ENCODE measurements at places on chromosomes 1 and 21. TPM values are rescaled to one million over a fixed set of nuclear protein-coding genes. Genes with fewer than 3 reads are reported as not detected.

DNA sequence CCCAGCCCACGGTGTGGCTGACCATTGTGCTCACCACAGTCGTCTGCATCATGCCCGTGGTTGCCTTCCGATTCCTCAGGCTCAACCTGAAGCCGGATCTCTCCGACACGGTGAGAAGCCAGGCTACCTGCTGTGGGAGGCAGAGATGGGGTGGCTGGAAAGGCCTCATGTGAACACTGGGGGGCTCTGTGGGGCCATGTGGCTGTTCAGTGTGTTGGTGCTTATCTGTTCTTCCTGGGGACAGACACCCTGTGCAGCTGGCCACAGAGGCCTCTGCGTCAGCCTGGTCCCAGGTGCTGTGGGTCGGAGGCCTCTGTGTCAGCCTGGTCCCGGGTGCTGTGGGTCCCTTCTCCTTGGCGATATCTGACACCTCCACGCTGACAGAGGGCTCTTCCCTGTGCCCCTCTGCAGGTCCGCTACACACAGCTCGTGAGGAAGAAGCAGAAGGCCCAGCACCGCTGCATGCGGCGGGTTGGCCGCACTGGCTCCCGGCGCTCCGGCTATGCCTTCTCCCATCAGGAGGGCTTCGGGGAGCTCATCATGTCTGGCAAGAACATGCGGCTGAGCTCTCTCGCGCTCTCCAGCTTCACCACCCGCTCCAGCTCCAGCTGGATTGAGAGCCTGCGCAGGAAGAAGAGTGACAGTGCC is 23.2 kb downstream of the ATP8B2 start:
- peak; percentile 81 for DNase-seq

DNA sequence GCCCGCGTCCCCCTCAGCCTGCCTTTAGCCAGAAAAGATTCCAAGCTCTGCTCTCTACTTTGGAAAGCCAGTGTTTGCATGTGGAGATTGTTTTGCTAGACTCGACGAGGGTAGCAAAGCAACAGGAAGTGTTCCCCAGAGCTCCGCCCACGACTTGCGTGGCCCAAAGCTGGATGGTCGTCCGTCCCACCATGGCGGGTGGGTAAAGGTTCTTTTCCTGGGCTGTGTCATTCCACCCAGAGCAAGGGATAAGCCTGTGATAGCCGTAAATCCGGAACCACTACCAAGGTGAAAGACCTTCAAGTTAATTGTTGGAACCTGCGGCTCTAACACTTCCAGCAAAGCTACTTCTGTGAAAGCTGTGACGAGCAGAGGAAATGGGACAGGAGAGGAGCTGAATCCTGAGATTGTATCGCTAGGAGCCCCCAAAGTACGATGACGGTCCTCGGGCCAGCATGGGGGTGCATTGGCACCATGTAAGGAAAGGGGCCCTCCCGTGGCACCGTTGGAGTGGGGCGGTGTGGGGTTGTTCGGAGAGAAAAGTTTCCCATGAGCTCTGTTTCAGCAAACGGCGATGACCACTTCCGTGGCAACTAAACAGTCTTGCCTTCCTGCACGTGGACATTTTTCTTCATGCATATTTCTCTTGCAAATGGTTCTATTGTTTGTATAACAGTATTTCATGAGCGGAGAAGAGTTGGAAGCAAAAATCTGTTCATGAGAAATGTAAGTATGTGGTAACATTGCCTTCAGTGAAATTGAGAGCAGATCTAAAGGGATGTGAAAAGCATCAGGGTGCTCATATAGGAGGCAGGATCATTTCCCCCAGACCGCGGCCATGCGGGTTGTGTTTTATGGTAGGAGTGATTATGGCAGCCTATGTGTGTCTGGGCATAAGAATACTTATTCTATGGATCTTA is 8.4 kb downstream of the MX2 start:
- no peak for DNase-seq

SPATA6 gene
- total RNA-seq = 0.38 TPM

SLAMF1 gene
- total RNA-seq = 0.22 TPM

GRCh38 chr1:209756615-209757445 is 977 bp downstream of the TRAF3IP3 start:
- no peak for DNase-seq

GRCh38 chr1:34816332-34816731 is 23.5 kb downstream of the GJA4 start:
- DNase-seq = no peak

LMX1A gene
- not detected for total RNA-seq

DNA sequence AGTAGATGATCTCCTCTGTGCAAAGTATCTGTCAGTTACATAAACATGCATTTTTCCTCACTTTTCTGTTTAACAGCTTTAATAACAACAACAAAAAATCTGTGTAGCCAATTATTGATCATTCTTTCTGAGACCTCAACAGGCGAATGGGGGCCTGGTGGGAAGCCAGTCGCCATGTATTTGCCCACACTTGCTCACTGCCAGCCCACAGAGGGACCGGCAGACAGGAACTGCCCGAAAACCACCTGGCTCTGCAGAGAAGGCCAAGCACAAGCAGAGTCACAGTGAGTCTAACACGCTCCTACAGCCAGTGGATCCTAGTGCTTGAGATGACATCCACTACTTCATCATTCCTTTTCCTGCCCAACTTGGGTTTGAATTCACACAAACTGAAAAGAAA is 56.1 kb downstream of the NPHP4 start:
- no peak for DNase-seq

GBP1 gene
- total RNA-seq = 0.20 TPM

SLFNL1 gene
- not detected for total RNA-seq

GRCh38 chr1:203144661-203145060 is 17.1 kb downstream of the ADORA1 start:
- no peak for DNase-seq

NCDN gene
- 35.1 TPM for total RNA-seq

PDIK1L gene
- total RNA-seq = 26.3 TPM

- DNase-seq = no peak
These were observed 481.7 kb upstream of the NR5A2 start for GRCh38 chr1:199545780-199546179.

GJB4 gene
- not detected for total RNA-seq

- DNase-seq = no peak
These were observed 67.5 kb downstream of the CCDC185 start for GRCh38 chr1:223460566-223461189.

- DNase-seq = no peak
These were observed 25.7 kb upstream of the CCDC190 start for GRCh38 chr1:162886705-162887104.

DNA sequence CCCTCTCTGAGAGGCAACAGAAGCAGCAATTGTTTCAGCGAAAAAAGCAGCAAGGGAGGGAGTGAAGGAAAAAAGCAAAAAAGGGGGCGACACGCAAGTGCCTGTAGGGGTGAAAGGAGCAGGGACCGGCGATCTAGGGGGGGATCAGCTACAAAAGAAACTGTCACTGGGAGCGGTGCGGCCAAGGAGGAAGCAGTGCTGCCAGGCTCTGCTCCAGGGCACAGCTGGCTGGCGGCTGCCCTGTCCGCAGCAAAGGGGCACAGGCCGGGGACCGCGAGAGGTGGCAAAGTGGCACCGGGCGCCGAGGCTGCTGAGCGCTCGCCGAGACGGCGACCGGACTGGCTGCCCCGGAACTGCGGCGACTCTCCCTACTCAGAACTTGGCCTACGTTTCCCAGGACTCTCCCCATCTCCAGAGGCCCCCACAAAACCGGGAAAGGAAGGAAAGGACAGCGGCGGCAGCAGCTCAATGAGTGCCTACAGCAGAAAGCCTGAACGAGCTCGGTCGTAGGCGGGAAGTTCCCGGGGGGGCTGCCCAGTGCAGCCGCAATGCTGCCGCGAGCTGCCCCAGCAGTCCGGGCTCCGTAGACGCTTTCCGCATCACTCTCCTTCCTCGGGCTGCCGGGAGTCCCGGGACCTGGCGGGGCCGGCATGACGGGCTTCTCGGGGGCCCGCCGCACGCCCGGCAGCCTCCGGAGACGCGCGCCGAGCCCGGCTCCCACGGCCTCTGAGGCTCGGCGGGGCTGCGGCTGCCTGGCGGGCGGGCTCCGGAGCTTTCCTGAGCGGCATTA is 1.0 kb upstream of the CDKN2C start:
- DNase-seq = peak; percentile 42

ADGRB2 gene
- 0.34 TPM for total RNA-seq

DNA sequence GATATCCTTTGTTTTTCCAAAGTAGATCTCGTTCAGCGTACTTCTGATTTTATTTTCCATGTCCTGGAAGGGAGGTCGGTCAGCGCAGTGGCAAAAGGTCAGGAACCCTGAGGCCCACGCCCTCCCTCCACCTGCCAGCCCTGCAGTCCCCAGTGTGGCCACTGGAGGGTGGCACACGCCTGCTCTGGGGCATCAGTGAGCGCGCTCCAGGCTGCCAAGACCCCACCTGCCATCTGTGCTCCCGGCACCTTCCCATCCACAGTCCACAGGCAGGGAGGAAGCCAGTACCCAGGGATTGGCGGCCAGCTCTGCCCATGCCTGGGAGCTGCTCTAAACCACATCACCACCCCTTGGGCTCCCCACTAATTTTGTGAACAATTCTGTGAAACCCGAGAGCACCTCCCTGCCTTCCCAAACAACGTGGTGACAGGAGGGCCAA is 32.3 kb downstream of the SLC66A1 start:
- DNase-seq = peak; percentile 72

DNA sequence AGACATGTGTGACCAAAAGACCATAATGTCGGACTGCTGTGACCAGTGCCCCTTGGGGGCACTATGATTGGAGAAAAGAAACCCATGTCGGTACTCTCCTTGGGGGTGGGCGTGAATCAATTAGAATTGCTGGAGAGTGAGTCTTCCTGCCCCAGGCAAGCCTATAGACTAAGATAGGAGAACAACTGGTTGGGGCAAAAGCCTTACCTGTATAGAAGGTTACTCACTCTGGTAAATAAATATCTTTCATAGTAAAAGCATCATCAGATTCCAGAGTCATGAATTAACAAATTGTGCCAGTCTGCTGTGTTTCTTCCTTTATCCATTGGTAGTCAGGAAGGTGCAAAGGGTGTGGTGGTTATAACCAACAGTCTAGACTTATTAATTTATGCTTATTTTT is 2.9 kb upstream of the PTGFRN start:
- no peak for DNase-seq

- DNase-seq = peak; percentile 55
These were observed 13.1 kb downstream of the MAP1LC3C start for GRCh38 chr1:241985787-241986186.

- no peak for DNase-seq
These were observed 1.2 kb downstream of the HMGCS2 start for GRCh38 chr1:119767486-119767885.

GRCh38 chr1:161121834-161122233 is 3.9 kb downstream of the NIT1 start:
- no peak for DNase-seq

DNA sequence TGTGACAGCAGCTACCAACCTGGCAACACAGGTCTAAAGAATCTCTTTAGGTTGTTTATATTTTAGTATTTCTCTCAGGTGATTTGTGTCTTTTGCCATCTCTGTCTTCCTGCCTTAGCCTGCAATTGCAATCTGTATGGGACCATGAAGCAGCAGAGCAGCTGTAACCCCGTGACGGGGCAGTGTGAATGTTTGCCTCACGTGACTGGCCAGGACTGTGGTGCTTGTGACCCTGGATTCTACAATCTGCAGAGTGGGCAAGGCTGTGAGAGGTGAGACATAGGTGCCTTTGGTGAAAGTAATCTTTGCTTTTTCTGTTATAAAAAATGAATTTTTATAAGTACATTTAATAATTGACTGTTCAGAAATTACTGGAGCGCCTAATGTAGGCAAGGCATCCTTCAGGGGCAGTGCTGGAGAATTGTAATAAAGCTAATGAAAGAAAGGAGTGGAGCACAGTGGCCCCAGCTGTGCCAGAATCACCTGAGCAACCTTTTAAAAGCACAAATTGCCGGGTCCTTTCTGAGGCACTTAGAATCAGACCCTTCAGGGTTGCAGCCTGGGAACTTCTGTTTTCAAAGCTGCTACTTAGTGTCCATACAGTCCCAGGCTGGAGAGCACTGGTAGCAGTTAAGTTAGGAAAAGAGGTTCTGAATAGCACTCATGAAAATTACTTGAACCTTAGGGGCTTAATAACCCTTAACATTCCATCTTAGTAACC is 60.6 kb upstream of the LAMC2 start:
- DNase-seq = no peak

DNA sequence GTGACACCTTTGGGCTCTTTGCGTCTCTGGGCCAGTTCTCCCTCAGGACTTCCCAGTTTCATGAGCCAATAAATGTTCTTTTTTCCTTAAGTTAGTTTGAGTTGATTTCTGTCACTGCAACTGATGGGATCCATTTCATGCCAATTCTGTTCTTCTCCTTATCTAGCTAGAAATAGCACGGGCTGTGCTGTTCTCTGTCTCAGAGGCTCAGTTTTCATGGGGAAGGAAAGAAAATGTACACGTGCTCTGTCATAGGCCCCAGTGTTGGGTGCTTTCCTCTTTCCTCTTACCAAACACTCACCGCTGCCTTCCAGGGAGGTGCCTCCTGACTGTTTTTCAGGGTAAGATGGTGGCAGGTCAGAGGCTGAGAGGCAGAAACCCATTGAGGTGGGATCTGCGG is 43.2 kb upstream of the ACTL8 start:
- DNase-seq = no peak

GRCh38 chr1:207857447-207857846 is 53.5 kb downstream of the CD34 start:
- DNase-seq = no peak

Data from K562 (cell line).